A549 (cell line): ENCODE measurements at places on chromosomes 2 and 18. TPM values are rescaled to one million over a fixed set of nuclear protein-coding genes. Genes with fewer than 3 reads are reported as not detected.

SP9 gene
- 2.5 to 3.3 TPM (median 3.2 TPM) in 3 replicates for polyA plus RNA-seq

RBKS gene
- 7.6 to 9.5 TPM (median 8.5 TPM) in 3 replicates for polyA plus RNA-seq

IL36G gene
- polyA plus RNA-seq = not detected in 3 replicates

SLC35F6 gene
- 40.1 to 47.6 TPM (median 46.9 TPM) in 3 replicates for polyA plus RNA-seq

TIA1 gene
- 59.5 to 65.8 TPM (median 61.2 TPM) in 3 replicates for polyA plus RNA-seq

STPG4 gene
- polyA plus RNA-seq = 0.05 to 0.16 TPM (median 0.14 TPM) in 3 replicates

EXOC6B gene
- polyA plus RNA-seq = 14.3 to 18.5 TPM (median 15.5 TPM) in 3 replicates

EFR3B gene
- 10.4 to 13.1 TPM (median 12.5 TPM) in 3 replicates for polyA plus RNA-seq

PROM2 gene
- 0.04 to 0.16 TPM (median 0.09 TPM) in 3 replicates for polyA plus RNA-seq

CCBE1 gene
- polyA plus RNA-seq = 9.7 to 10.4 TPM (median 9.9 TPM) in 3 replicates

CAPN14 gene
- 0.04 to 0.09 TPM (median 0.08 TPM) in 3 replicates for polyA plus RNA-seq

TEKT4 gene
- not detected in 3 replicates for polyA plus RNA-seq

DYSF gene
- 0.68 to 1.0 TPM (median 0.98 TPM) in 3 replicates for polyA plus RNA-seq

CHST10 gene
- 15.1 to 17.1 TPM (median 16.6 TPM) in 3 replicates for polyA plus RNA-seq

TBC1D8 gene
- polyA plus RNA-seq = 30.0 to 40.3 TPM (median 35.3 TPM) in 3 replicates

FABP1 gene
- polyA plus RNA-seq = not detected in 3 replicates

TWIST2 gene
- 6.0 to 8.7 TPM (median 7.1 TPM) in 3 replicates for polyA plus RNA-seq

MC2R gene
- not detected in 3 replicates for polyA plus RNA-seq
